GDM1 (cell line): ENCODE measurements at places on chromosomes 12 and 14.

DNA sequence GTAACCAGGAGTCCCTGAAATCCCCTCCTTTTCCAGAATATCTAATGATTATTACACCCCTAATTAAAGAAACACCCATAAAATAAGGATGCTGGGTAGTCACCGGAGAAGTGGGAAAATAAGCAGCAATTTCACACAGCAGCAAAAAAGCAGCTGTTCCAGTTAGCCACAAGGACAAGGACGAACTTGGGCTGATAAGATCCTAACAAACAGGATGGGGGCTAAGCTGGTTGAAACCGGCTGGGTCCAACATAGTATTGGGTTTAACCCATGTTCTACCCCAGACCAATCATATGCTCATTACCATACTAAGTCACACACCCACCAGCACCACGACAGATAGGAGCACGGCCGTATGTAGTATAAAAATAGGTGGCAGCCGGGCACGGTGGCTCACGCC lies 100.7 kb downstream of the RPL10L start:
- DNase-seq: no peak

DNA sequence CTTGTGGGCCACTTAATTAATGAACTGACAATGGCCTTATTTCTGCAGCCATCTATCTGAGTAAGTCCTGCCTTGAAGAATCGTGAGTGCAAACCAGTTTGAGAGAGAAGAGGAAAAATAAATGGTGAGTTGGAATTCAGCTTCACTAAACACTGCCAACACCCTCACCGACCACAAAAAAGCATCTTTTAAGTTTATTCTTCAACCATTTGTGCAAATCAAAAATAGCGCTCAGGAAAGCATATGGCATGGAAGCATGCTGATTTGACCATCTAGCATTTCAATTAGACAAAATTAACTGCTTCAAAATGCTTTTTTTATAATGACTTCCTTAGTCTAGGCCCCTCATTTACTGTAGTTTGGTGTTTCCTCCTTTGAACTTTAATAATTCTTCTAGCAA lies 294.0 kb downstream of the PPFIA2 start:
- DNase-seq: no peak

DNA sequence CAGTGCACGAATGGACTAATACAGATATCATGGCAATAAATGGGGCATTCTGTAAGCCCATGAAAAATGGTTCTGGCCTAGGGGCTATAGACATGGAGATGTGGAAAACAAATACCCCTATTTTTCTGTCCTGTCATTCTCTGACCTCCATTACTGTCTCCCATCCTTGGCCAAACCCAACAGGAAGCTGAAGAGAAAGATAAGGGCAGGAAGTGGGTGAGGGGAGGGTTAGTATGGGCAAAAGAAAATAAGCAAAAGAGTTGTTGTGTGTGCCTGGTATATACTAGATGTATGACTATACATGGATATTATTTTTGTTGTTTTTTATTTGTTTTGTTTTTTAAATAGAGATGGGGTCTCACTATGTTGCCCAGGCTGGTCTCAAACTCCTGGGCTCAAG lies 339.3 kb downstream of the PCNX1 start:
- no peak for DNase-seq

- no peak for DNase-seq
Observed at GRCh38 chr14:99792551-99793212, 531 bp upstream of the EML1 start.

DNA sequence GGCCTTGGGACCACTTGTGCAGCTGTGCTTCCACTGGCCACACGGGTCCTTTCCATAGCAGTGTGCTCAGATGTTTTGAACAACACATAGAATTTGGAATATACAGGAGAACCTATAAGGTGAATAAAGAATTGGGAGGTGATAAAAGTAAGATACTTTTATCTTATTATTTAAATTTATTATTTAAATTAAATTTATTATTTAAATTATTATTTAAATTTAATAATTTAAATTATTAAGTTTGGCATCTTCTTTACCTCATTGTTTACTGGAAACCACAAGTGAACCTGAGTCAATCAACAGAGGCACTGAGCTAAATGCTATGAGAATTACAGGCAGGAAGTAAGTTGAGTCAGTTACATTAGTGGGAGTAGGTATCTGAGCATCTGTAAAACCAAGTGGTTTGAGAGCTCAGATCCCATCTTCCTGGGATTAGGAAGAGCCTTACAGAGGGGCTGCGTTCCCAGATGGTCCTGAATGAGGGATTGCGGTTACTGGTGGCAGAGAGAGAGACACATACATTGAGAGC lies 103.1 kb downstream of the ESR2 start:
- DNase-seq: no peak

- no peak for DNase-seq
Observed at GRCh38 chr12:14836336-14837210, 6.8 kb downstream of the ART4 start.

- no peak for DNase-seq
Observed at GRCh38 chr14:61201171-61201570, 80.0 kb downstream of the TMEM30B start.

DNA sequence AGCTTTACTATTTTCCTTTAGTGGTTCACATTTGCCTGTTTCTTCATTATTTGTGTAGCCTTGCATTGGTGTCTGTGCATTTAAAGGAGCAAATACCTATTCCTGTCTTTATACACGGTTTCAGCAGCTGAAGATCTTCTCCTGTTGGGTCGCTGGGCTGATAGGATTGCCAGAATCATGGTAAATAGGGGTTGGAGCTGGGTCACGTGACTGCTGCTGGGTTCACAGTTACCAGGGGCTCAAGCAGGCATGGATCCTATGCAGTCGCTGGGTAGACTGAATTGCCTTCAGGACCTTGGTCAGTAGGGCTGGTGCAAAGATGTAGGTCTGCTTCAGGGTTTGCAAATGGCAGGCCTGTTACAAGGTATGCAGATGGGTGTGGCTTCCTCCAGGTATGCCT lies 398.4 kb downstream of the RPS29 start:
- no peak for DNase-seq
